ENCODE measurements at places on chromosomes 12 and 14.

DNA sequence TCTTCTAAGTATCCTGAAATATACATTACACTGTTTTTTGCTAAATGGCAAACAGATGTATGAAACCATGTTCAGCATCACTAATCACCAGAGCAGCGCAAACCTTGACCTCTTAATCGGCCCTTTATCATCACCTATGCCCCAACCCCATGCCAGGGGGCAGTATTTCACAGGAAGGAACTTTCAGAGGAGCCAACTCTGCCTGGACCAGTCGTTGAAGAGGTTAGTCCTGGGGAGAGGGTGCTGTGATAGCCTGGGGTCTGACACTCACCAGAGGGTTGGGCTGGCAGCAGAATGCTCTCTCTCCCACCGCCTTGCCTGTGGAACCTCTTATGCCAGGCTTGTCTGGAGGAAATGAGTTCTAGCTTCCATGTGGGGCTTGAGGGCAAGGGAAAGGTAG, 411.7 kb downstream of the TMEM117 start:
- no peak for DNase-seq

DNA sequence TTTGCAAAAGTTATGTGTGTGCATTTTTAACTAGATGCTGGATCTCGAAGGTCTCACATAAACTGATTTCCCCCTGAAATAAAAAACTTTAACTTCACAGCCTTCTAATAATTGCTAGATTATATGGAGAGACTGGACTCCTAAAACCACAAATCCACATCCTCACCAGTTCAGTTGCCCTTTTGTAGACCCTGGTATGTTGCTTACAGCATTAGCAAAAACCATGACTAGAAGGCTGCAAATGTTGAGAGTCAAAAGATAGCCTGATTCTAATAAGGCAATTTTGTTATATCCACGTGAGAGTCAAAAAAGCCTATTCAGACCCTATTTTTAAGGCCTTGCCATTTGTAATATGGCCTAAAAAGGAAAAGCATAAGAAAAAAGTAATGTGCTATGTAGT, 37.4 kb downstream of the RASSF8 start:
- no peak for DNase-seq

GRCh38 chr12:26730481-26731350, 102.3 kb downstream of the ITPR2 start:
- no peak for DNase-seq

DNA sequence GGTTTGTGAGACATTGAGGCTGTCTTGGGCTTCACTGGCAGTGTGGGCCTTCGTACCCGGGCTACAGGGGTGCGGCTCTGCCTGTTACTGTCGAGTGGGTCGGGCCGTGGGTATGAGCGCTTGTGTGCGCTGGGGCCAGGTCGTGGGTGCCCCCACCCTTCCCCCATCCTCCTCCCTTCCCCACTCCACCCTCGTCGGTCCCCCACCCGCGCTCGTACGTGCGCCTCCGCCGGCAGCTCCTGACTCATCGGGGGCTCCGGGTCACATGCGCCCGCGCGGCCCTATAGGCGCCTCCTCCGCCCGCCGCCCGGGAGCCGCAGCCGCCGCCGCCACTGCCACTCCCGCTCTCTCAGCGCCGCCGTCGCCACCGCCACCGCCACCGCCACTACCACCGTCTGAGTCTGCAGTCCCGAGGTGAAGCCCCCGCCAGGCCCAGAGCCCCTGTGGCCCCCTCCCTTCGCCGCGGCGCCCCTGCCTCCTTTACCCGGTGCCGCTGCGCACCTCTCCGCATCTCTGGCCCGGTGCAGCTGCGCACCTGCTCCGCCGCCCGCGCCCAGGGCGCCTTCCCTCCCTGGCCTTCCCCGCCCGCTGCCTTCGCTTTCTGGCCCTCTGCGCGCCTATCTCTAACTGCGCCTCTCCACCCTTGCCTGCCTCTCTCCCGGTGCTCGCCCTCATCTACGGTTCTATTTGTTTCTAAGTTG, at the start of gene ENO2:
Gene ENO2 (plus strand): TSS at position 335 of the 701 bp plus-strand sequence. CDS start 1,253 bp downstream, outside the sequence.
- peak; percentile 63 for DNase-seq

GRCh38 chr12:49622501-49623141, 740 bp upstream of the PRPF40B start:
- DNase-seq: peak; percentile 40

- DNase-seq: peak; percentile 27
Observed at GRCh38 chr12:10749700-10750384, 26.7 kb upstream of the YBX3 start.

DNA sequence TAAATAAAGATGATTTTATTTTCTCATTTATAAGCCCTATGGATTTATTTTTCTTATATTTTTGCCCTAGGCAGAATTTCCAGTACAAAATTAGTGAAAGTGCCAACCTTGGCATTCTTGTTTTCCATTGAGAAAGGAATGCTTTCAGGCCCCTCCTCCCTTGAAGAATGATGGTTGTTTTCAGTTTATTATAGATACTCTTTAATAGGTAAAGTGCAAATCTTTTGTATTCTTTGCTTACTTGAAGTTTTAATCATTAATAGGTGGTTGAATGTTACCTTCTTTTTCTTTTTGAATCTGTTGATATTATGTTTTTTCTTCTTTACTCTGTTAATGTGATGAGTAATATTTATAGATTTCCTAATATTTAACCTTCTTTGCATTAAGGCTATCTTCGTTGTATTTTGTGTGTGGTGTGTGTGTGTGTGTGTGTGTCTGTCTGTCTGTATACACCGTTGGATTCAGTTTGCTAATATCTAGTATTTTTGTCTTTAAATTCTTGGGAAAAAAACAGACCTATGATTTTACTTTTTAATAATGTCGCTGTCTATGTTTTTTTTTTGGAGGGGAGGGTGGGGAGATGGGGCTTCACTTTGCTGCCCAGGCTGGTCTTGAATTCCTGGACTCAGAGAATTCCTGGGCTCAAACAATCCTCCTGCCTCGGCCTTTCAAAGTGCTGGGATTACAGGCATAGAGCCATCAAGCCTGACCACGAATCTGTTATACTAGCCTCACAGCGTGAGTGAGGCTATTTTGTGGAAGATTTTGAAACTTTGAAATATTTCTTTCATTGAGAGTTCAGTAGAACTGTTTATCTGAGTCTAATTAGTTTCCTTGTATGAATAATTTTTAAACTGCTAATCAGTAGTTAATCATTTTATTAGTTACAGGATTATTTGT, 13.5 kb downstream of the SRGAP1 start:
- DNase-seq: no peak

GRCh38 chr14:23358042-23358441, 5.4 kb upstream of the SLC22A17 start:
- DNase-seq: no peak

GRCh38 chr14:70888681-70889175, 18.5 kb upstream of the PCNX1 start:
- DNase-seq: no peak

DNA sequence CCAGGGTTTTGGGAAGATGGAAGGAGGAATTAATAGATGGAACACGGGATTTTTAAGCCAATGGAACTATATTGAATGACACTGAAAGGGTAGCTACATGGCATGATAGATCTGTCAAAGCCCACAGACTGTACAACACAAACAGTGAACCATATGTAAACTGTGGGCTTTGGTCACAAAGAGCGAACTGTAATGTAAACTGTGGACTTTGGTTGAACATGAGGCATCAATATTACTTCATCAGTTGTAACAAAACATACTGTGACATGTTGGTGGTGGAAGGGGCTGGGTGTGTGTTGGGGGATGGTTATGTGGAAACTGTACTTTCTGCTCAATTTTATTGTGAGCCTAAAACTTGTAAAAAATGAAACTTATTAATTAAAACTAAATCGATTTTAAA, 210.6 kb upstream of the HMGA2 start:
- no peak for DNase-seq

DNA sequence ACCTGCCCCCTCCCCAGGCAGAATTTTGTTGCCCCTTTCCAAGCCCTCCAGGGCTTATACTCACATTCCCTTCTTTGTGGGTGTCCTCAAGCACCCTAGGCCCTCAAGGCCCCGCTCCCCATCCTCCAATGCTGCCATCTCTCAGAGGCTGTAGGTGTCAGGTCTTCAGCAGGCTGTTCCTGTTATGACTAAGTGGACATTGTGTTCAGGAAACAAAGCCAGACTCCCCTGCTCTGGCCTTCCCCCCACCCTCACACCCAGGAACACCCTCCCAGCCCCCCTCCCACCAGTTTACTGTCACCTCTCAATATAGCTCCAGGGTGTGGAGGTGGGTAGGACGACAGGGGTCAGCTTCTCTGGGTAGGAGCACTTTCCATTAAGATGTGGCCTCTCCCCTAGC, 1.4 kb upstream of the MYH6 start:
- no peak for DNase-seq

DNA sequence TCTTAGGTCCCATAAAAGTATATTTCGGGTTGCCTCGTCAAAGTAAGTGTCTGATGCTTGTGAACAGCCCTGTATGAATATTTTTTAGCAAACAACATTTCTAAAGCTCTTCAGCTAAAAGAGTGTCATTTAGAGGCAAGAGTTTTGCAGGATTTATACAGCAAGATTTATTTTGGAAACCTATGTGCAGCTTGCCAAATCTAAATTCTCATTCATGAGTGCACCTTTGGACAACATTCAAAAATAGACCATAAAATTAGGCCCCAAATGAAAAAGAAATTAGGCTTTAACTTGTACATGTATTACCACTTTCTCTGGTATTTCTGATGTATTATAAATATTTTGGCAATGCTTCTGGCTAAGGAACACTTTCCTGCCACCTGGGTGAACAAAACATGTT, 224.4 kb upstream of the PDZRN4 start:
- DNase-seq: no peak

GRCh38 chr12:131793243-131794022, 34.8 kb upstream of the MMP17 start:
- DNase-seq: no peak

- DNase-seq: no peak
Observed at GRCh38 chr12:23952071-23952470, 2.6 kb upstream of the SOX5 start.

DNA sequence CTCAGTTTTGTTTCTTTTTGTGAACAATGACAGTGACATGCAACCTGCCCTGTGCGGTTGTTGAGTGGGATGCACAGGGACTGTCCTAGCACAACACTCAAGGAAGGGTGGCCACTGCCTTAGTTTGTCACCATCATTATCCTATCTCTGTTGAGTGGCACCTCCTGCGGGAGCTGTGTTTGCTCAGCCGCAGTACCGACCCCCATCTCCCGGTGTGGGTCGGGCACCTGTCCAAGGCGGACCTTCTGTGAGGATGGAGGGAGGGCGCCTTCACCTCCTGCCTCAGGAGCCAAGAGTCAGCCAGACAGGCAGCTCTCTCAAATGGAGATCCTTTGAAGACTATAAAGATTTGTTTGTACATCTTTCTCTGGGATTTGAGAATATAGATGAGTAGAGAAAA, 142.1 kb downstream of the TSPAN9 start:
- no peak for DNase-seq

Data from stimulated activated CD4-positive, alpha-beta T cell treated with anti-CD3 and anti-CD28 coated beads, Interleukin-12 subunit alpha, Interleukin-12 subunit beta, amount 100 ng/mL, for 48 hours (primary cell).